ENCODE measurements at places on chromosomes 13 and 19.

DNA sequence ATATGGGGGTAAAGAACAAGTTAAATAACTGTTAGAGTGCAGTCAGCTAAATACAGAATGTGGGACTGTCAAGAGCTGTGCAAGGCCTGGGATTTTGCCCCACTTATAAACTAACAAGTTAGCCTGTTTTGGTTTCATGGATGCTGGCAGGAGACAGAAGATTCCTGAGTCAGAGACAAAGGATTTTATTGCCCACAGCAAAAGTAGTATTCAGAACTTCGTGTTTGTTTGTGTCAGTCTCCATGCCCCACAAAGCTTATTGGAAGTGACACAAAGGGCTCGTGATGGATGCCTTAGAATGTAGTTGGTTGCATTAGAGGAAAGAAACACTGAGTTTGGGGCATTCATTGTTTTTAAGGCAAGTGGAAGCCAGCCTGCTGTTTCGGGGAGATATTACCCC, 22.2 kb upstream of the SPRYD7 start:
- no peak for DNase-seq

DNA sequence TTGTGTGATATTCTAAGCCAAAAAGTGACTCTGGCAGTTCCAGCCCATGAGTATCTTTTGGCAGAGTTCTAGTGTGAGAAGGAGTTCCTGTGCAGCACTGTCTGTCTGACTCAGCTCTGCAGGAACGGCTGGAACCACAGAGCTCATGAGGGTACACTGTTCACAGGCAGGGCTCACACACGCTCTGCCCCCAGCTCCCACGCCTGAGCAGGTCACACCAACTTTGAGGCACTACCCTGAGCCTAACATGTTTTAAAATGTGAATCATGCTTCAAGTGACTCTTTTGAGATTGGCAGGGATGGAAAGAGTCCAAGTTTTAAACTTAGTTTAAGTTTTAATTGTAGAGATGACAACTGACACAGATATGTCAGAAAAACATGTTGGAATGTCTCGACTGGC, 1203.3 kb downstream of the UQCRFS1 start:
- no peak for DNase-seq

DNA sequence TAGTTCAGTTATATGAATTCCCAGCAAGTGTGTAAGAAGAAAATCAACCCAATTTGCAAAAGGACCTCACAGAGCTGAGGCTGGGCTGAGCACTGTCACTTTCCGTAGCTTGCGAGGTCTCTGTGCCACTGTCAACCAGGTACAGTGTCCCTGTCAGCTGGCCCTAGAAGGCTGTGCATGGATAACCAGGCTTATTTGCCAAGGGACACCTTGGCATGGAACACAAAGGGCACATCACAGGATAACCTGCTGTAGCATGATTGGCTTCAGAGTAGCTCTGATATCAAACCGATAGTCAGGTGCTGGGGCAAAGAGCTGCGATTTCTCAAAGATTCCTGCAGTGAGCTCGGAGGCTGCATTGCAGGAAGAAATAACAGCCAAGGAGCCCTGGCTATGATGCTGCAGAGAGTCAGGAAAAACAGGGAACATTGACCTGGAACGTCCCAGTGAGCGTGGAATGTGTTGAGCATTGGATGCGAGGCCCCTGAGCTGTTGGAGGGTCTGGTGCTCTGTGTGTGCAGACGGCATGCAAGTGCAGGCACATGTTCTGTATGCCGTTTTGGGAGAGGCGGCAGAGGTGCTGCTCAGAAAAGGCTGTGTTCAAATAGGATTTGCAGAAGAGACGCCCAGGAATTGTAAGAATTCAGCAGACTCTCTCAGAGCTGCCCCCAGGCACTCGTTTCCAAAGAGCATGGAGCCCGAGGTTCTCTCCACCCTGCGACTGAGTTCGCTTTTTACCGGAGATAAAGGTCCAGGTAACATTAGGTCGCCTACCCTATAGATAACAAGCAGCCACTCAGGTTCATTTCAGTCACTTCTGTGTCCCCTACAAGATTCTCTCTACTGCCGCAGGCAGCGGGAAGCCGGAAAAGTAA, 213.5 kb upstream of the IRS2 start:
- no peak for DNase-seq

GRCh38 chr13:107765724-107766401, 449.5 kb downstream of the LIG4 start:
- no peak for DNase-seq

- no peak for DNase-seq
Observed at GRCh38 chr13:59721926-59722910, 441.5 kb downstream of the DIAPH3 start.

GRCh38 chr13:98489446-98490194, 87.3 kb downstream of the STK24 start:
- no peak for DNase-seq

- DNase-seq = no peak
Observed at GRCh38 chr19:10491472-10492047, 11.6 kb downstream of the KEAP1 start.

DNA sequence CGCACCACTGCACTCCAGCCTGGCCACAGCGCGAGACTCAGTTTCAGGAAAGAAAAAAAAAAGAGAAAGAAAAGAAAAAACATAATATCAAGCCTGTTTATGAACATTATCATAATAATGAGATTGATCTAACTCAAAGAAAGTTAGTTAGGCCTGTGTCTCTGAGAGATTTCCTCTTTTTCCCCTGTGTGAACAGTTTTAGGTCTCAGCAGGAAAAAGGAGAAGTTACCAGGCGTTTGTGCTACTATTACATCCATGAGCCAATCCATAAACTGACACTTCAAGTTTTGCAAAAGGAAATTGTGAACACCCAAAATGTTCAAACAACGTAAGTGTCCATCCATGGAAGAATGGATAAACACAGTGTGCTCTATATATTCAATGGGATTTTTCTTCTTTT, 3.8 kb downstream of the TARM1 start:
- no peak for DNase-seq

- DNase-seq = no peak
Observed at GRCh38 chr19:45216667-45217066, 28.5 kb downstream of the EXOC3L2 start.

DNA sequence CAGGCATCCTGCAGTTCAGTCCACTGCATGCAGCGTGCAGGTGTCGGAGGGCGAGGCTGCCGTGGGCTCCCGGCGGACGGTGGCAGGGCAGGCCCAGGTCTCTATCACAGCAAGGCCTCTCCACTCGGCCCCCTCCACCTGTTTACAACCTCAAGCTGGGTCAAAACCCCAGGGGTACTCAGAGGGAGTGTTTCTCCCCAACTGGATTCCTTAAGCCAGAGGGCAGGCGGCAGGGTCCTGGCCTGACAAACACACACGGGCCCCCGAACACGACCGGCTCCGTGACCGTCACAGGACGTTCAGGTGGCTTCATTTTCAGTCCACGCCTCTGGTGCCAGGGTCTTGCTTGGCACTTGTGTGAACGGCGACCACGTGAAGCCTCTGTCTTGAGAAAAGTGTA, 23.5 kb downstream of the RASA3 start:
- DNase-seq = no peak

DNA sequence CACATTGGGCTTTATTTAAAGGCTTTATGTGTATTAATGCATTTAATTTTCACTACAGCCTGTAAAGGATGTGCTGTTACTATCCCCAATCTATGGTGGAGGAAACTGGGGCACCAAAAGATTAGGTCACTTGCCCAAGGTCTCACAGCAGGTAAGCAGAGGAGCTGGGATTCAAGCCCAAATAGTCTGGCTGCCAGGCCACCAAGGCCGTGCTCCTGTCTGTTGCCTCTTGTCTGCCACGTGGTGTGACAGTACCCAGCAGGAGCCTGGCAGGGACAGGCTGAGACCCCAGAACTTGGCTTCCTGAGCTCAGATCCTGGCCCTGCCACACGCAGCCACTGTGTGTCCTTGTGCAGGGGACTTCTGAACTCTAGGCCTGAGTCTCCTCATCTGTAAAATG, 4.5 kb downstream of the NTN5 start:
- DNase-seq = no peak

- DNase-seq = no peak
Observed at GRCh38 chr13:32645854-32646253, 59.6 kb downstream of the PDS5B start.

DNA sequence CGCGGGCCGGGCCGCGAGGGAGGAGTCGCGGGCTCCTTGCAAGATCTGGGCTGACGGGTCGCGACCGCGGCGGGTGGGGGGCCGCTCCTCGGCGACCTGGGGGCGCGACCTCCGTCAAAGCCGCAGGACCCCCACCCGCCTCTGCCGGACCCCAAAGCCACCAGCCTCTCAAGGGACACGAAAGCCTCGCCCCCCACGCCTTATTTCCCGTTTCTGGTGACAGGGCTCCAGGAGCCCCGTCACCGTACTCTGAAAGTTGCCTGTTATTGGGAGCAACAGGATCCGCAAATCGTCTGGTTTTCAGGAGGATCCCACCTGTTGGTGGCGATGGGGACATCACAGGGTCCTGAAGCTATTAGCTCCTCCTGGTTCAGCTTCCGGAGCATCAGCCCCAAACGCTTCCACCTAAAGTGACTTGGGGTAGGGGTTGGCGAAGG, 530 bp downstream of the MAU2 start:
- DNase-seq = no peak

DNA sequence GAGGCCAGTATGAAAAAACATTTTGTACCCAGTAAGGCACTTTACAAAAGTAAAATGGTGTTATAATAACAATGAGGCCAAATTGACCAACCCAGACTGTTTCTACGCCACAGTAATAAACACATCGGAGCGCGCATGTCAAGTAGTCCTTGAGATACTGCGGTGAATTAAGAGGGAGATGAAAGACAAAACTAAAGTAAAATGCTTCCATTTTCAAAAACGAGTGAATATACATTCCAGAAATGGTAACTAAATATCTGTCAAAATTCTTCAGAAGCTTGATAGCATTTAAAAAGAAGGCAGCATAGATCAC, 19.0 kb downstream of the N4BP2L1 start:
- DNase-seq = no peak

DNA sequence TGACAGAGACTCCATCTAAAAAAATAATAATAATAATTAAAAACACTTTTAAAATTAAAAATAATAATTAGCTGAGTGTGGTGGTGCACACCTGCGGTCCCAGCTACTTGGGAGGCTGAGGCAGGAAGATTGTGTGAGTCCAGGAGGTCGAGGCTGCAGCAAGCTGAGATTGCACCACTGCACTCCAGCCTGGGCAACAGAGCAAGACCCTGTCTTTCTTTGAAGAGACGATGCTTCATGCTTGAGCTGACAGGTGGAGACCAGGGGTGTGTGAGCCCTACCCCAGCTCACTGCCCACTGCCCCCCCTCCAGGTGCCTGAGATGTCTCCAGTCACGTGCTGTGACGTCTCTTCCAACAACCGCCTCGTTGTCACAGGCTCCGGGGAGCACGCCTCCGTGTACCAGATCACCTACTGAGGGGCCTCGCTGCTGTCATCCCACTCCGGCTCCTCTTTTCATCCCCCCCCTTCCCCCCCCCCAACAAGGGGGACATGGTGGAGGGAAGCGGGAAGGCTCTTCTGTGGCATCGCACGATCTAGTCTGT, 17.3 kb downstream of the TLE6 start:
- DNase-seq = no peak

DNA sequence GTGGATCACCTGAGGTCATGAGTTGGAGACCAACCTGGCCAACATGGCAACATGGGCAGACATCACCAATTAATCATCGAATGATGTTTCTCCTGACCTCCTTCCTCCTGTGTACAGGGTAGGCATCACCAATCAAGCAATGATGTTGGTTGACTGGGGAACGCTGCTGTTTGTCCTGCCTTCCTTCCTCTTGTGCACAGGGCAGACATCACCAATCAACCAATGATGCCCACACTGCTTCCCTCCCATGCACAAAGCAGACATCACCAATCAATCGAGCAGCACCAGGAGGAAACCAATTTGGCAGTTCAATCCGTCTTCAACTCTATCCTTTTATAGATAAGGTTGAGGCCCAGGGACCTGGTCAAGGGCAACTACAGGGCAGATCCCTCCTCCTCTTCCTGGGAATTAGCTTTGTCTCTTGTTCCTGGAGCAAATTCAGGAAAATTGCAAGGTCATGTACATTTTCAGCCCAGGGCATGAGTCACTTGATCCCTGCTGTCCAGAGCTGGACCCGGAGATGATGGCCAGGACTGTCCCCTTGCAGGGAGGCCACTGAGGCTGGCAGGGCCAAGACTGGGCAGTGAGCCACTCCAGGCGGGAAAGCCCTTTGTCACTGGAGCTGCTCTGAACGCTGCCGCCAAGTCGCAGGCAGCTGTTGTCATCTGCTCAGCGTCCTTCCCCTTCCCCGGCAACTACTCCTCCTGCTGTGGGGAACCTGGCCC, 5.3 kb upstream of the CSNK1G2 start:
- no peak for DNase-seq

GRCh38 chr13:80901111-80901510, 560.2 kb upstream of the SPRY2 start:
- DNase-seq = no peak

- DNase-seq = no peak
Observed at GRCh38 chr13:53301449-53301848, 272.8 kb downstream of the OLFM4 start.

DNA sequence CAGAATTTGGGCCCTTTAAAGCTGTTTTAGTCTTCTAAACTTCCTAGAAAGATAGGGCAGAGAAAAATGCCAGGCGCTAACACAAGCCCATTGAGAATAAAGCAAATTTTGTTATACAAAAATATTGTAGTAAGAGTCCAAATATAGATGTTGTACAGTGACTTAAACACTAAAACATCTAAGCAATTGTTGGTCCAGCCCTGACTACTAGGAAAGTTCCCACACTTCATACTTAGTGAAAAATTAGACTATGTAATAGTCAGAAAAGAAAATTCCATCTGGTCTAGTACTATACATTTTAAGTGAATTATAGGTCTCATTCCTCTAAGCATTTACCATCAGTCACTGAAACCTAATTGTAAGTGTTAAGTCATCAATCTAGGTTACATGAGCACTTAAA, 1518.3 kb upstream of the SLC10A2 start:
- DNase-seq = no peak

DNA sequence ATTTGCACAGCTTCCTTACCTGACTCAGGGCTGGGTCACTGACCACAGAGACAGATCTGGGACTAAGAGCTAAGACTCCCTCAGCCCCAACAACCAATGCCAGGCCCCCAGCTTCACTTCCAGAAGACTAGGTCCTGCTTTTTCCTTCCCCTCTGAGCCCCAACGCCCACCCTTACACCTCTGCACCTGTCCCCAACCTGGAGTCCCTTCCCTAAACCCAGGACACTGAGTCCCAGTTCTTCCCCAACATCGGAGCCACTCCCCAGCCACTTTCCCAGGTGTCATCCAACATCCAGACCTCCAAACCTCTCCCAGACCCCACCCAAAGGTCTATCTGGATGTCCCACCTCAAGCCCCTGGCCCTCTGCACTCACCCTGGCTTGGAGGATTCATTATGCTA, 2.9 kb downstream of the FCER2 start:
- no peak for DNase-seq

DNA sequence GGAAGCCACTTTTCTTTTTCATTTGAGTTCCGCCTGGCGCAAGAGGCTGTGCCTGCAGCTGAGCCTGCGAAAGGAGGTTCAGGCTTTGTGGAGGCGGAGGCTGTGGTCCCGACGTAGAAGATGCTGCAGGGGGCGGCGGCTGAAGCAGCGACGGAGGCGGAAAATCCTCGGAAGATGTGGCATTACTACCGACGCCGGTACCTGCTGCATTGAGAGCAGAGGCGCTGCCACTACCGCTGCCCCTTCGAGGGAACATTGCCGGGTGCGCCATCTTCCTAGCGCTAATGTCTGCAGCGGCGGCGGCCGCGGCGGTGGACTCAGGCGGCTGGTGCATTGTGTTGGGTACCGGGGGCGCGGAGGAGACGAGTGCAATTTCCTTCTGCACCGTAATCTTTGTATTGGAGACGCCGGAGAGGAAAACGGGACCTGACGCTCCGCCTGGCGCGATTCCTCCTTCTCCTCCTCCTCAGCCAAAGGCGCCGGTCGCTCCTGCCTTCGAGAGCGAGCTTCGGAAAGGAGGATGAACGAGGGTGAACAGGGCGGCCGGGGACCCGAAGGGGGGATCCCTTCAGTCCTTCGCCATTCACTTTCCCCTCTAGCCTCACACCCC, at the start of gene TSC22D1:
Gene TSC22D1 (minus strand): TSS at position 590 of the 610 bp plus-strand sequence. CDS start 256 bp downstream, at position 334.
- no peak for DNase-seq
